H1 (cell line): ENCODE measurements at places on chromosomes 7 and 10. TPM values are rescaled to one million over a fixed set of nuclear protein-coding genes. Genes with fewer than 3 reads are reported as not detected.

DENND2A gene
- 11.4 and 13.0 TPM in 2 replicates for total RNA-seq

FAM180A gene
- not detected in 2 replicates for total RNA-seq

STAG3 gene
- total RNA-seq = 3.3 and 3.8 TPM in 2 replicates

ZNF282 gene
- 35.7 and 36.3 TPM in 2 replicates for total RNA-seq

WNT8B gene
- total RNA-seq = 0.34 and 0.67 TPM in 2 replicates

IKZF1 gene
- 0.71 and 0.74 TPM in 2 replicates for total RNA-seq

ZCCHC24 gene
- total RNA-seq = 6.2 and 6.9 TPM in 2 replicates
